ENCODE measurements at places on chromosomes 5 and 9.
A peak's percentile ranks its signal among the peaks of the same experiment; 100 is the strongest.

- DNase-seq, result no peak
Observed at GRCh38 chr9:32340361-32340760, 44.1 kb upstream of the ACO1 start.

- no peak for DNase-seq
Observed at GRCh38 chr9:132348676-132349075, 6.1 kb downstream of the SETX start.

DNA sequence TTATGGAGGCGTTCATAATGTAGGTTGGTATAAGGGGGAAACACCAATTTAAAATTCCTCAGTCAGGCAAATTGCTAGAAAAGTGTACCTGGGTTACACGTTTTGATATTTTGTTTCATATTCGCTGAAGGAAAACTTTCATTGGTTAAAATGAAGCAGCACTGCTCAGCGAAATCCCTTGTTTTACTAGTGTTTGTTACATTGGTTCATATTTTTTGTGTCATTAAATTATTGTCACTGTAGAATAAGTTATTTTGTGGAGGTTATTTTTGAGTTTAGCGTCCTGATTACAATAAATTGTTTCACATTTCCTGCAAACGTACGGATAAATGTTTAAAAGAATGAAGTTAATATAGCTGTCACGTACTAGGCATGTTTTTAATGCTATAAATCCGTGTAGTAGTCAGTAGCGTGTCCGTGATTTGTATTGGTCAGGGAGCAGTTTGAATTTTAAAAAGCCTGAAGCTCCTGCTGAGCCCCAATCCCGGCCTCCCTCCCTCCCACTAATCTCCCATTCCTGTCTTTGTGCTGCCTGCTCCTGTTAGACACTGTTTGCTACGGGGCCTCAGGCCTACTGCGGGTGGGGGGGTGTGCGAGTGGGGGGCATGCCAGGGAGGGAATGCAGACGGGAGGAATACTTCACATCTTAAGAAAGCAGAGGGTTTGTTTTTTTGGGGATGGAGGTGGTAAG, 2.0 kb downstream of the NIPBL start:
- DNase-seq, result peak; percentile 48

- no peak for DNase-seq
Observed at GRCh38 chr9:94068257-94068656, 16.0 kb upstream of the PTPDC1 start.

Data from hepatic stellate cell (primary cell).